ENCODE measurements at places on chromosomes 16 and 17.

GRCh38 chr17:4782652-4783051 is 3.5 kb downstream of the VMO1 start:
- no peak for DNase-seq

DNA sequence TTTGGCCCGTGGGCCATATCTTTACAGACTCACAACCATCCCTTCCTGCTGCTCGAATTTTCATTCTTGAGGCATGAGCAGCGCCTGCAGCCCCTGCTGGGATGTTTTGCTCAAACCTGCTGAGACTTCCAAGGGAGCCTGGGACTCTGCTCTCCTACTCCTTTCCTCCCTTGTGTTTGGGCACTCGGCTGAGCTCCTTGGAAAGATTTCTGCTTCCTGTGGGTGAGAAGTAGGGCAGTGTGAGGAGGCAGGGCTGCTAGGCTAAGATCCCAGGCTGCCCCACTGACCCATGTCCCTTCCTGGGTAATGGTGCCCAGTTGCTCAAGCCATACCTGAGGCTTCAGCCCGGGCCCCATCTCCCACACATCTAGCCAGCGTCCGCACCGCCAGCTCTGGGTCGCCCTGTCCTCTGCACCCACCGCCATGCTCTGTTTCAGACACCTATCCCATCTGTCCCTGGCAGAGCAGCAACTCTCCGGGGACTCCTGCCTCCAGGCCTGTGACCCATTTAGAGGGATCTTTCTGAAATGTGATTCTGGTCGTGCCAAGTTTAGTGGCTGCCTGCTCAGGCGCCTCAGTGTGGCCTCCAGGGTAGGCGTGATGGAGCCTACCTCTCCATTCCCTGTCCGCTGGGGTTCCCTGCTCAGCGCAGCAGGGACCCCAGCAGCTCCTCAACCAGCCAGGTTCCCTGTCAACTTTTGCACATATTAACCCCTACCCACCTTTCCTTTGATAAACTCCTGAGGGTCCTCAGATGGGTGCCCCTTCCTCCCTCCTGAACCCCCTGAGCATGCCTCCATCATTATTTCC is 190.1 kb downstream of the CCDC182 start:
- no peak for DNase-seq

- DNase-seq, result no peak
Observed at GRCh38 chr17:19387921-19388521, 1.0 kb upstream of the MFAP4 start.

- DNase-seq, result no peak
Observed at GRCh38 chr17:3669548-3669947, 936 bp downstream of the EMC6 start.

GRCh38 chr16:27495191-27495590 is 54.5 kb downstream of the GTF3C1 start:
- no peak for DNase-seq

DNA sequence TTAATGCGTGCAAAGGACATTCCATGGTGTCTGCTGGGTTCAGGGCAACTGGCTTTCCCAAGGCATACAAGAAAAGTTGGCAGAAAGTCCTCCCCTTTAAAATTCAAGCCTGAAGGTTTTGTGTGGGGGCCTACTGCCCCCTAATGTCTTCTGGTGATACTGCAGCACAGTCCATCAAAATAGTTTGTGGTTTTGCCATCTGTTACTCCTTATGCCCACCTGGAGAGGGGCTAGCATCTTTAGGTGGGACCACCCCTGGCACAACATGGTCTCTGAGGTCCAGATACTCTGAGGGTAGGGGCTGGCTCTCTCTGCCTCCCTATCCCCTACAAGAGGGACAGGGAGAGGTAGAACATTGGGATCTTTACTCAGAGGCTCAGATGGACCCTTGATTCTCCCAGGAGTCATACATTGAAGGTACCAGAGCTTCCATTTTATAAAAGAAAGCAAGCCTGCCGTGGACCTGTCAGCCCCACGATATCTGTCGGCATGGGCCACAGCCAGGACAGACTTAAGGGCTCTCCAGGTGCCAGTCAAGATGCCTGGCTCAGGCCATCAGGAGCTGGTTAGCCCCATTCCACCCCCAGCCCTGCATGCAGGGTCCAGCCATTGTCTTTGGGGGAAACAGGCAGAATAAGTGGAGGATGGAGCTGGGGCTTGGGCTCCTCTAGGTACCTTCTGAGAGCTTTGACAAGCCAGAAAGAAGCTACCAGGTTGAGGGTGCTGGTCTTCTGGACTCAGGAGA is 6.3 kb downstream of the ESRP2 start:
- peak; percentile 64 for DNase-seq

DNA sequence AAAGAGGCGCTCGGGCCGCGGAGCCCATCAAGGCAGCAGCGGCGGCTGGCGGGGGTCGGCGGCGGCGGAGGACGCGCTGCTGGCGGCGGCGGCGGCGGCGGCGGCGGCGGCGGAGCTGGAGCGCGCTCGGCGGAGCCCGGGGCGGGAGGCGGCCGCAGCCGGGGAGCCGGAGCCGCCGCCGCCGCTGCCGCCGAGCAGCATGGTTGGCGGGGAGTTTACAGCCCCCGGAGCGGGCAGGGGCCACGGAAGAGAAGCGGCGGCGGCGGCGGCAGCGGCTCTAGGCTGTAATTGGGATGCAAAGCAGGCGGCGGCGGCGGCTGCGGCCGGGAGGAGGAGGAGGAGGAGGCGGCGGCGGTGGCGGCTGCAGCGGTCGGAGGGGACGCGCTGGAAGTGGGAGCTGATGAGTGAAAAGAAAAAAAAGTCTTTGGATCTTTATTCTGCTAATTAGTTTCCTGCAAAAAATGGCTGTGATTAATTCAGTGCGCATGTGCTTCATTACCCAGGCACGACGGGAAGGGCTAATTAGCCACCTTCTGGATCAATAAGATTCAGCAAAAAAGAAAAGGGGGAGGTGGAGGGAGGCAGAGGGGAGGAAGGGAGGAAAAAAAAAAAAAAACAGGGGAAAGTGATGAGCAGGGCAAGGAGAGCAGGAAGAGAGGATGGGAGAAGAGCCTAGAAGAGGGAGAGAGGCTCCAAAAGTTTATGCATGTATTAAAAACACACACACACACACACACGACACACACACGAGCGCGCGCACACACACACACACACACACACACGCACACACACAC is 10.9 kb upstream of the ZFHX3 start:
- peak; percentile 63 for DNase-seq

DNA sequence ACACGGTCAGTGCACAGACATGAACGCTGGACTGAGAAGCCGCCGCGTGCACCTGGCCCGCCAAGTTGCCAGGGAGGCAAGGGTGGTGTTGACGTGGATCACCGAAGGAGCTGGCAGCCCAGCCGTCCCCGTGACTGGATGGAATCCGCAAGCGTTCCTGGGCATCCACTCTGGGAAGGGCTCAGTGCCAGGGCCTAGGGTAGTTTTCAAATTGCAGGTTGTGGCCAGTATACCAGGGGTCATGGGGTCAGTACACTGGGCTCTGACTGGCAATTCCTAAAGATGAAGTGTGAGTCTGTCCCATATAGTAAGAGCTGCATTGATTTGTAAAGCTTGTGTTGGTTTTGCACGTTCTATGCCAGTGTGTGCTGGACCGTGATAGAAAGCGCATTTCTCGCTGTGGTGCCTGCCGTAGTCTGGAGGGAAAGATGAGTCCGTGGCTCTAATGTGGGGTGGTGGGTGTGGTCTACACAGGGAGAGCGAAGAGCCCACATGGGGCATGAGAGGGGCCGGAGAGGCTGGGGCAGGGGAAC is 21.1 kb upstream of the METRNL start:
- DNase-seq, result no peak

GRCh38 chr17:55295411-55296170 is 30.8 kb downstream of the HLF start:
- DNase-seq, result peak; percentile 45

DNA sequence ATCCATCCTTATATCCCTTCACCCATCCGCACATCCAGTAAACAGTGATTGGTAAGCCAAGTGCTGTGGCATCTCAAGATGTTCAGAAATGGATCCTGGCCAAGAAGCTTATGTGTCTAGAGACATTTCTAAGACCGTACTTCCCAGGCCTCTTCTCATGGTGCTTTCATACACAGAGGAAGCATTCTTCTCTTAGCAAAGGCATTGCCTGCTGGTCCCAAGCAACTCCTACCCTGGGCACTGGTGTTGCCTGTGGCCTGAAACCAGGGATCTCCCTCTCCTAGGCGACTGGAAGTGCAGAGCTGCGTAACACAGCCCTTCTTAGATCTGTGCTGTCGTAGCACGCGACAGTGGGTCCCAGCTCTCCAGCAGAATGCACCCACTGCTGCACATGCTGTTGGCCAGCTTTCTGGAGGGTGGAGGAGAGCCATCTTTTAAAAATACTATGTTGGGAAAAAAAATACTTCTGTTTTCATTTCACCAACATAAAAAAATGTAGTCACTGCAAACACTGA is 182.9 kb downstream of the CCDC182 start:
- no peak for DNase-seq

DNA sequence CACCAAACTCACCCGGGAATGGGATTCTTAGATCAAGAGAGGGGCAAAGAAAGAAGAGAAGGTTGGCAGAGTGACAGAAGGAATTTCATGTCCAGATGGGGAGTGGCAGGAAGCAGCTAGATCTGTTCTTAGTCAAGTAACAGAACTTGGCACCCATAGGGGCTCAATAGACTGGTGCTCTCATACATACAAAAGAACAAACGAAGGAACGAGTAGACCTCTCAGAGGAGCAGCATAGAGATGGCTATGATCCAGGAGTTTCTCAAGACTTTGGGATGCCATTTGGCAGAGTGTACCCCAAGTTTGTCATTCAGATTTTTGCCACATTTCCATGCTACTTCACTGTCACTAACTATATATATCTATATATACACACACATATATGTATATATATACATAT is 47.9 kb downstream of the GINS3 start:
- no peak for DNase-seq

DNA sequence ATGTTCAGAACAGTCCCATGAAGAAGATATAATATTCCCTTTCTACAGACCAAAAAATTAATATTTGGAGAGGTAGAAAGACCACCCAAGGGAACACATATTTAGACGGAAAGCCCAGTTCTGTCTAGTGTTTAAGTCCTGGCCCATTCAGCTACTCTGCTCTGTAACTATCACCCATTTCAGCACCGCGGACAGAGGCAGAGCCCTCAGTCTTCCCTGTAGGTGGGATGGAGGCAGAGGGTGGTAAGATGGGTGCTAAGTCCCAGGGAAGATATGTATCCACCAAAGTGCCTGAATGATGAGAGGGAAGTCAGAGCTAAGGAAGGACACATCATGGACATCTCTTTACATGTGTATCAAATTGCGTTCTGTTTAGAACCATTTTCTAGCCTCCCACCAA is 27.8 kb upstream of the C16orf78 start:
- peak; percentile 38 for DNase-seq

DNA sequence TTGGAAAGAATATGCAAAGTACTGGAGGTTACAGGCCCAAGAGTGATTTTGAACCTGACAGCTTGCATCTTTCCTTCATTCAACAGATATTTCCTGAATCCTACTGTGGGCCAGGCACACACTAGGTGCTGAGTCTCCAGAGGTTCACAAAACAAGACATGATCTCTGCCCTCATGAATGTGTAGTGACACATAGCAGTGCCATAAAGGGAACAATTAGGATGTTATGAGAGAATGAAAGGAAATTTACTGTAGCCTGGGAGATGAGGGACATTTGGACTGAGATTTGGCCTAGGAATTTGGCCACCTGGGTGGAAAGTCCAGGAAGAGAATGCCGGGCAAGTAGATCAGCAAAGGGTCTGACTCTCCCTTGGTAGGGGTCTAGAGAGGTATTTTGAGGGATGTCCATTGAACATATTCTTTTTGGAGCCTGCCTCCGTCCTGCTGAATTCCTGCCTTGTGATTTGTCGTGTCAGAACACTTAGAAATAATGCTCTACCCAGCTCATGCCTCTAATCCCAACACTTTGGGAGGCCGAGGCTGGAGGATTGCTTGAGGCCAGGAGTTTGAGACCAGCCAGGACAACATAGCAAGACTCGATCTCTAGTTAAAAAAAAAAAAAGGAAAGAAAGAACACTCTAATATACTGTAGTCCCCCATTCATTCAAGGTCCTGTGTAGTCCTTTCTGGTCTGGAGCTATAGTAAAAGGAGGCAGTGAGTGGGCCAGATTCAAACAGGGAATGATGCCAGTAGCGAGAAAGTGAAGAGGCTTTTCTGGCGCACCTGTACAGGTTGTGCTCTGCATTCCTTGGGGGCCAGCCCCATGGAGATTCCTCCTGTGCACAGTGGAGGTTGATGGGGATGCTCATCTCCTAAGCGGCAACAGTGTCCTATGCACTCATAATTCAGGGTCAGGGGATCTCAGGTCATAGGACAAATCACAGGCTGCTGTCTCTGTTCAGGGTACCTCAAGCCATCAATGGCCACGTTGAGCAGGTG is 90.6 kb upstream of the CLEC18A start:
- no peak for DNase-seq

DNA sequence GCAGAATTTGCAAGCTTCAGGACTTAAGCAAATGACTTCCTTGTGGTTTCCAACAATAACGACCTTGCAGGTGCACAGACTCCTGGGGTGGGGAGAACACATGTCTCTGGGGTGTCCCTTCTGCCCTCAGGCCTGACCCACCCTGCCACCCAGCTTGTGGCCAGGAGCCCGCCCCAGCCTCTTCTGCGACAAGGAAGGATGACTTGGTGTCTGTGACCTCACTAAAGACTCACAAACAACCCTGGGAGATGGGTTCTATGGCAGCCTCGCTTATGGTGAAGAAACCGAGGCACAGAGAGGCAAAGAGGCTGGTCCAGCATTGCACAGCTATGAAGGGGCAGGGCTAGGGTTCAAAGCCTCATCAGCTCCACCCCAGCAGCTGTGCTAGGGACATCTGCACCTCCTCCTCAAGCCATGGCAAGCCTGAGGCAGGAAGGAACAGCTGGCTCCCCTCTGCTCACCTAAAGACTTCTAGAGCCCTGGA is 2.6 kb downstream of the ATP2A3 start:
- DNase-seq, result peak; percentile 65

GRCh38 chr17:43490621-43491020 is 6.8 kb downstream of the DHX8 start:
- DNase-seq, result no peak

GRCh38 chr17:4492721-4493561 is 5.7 kb upstream of the SPNS2 start:
- DNase-seq, result peak; percentile 65

DNA sequence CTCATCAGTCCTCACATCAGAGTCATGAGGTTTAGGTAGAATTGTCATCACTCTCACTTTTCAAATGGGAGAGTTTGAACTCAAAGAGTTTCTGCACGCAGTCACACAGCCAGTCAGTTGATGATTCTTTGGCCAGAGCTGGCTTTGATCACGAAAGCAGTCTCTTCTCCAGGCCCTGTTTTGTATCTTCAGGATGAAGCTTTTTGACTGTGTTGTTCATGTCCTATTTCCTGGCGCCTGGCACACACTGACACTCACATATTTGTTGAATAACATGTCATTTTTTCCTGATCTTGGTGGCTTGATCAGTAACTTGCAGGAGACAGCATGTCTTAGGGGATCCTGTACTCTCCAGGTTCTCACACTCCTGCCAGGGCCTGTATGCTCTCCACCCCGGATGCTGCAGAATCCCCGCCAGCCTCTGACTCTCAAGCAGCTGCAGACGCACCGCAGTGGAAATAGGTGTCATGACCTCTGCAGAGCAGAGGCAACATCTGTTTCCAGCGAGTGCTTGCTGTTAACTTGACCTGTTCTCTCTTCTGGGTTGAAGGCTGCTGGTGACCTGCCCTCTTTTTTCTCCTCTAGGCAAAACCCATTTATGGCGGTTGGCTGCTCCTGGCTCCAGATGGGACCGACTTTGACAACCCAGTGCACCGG is 33.0 kb downstream of the MPRIP start:
- DNase-seq, result no peak

All from NB4 (cell line).